ENCODE measurements at places on chromosomes 4 and X. TPM values are rescaled to one million over a fixed set of nuclear protein-coding genes. Genes with fewer than 3 reads are reported as not detected.

AREG gene
- total RNA-seq: 18.9 TPM

ADAMTS3 gene
- total RNA-seq: 0.17 TPM

NCAPG gene
- 9.7 TPM for total RNA-seq

PHOX2B gene
- total RNA-seq: 0.55 TPM

AKAP4 gene
- total RNA-seq: not detected

VSIG1 gene
- not detected for total RNA-seq

CXorf65 gene
- total RNA-seq: not detected

ADGRL3 gene
- total RNA-seq: 4.3 TPM

SERTM2 gene
- 0.66 TPM for total RNA-seq

GABRE gene
- 22.1 TPM for total RNA-seq

STOX2 gene
- 10.9 TPM for total RNA-seq

HSFX1 gene
- 2.2 TPM for total RNA-seq

CYBB gene
- total RNA-seq: 9.7 TPM

PDK3 gene
- 47.1 TPM for total RNA-seq

EPHA5 gene
- total RNA-seq: 0.60 TPM

IL2 gene
- total RNA-seq: not detected

TMEM128 gene
- 14.9 TPM for total RNA-seq

CT47B1 gene
- not detected for total RNA-seq

SPOCK3 gene
- total RNA-seq: 3.6 TPM

EFNB1 gene
- total RNA-seq: 66.3 TPM

CHRDL1 gene
- total RNA-seq: 23.5 TPM

WAS gene
- total RNA-seq: 8.6 TPM

MAGEA10 gene
- total RNA-seq: not detected

GLRA2 gene
- total RNA-seq: 0.57 TPM

AKAP14 gene
- not detected for total RNA-seq

CXCL1 gene
- total RNA-seq: 21.7 TPM

RAB9B gene
- total RNA-seq: 0.82 TPM

AGTR2 gene
- 0.09 TPM for total RNA-seq

NEUROG2 gene
- not detected for total RNA-seq

LPAR4 gene
- 0.60 TPM for total RNA-seq

ZNF827 gene
- 37.4 TPM for total RNA-seq

SHROOM2 gene
- total RNA-seq: 5.1 TPM

IL21 gene
- total RNA-seq: not detected

GPR173 gene
- total RNA-seq: 1.3 TPM

KLHL4 gene
- total RNA-seq: 0.41 TPM

BMP3 gene
- 39.6 TPM for total RNA-seq

BGN gene
- total RNA-seq: 3.5 TPM

ASMT gene
- total RNA-seq: not detected
